Fibroblast of the aortic adventitia (primary cell): ENCODE measurements at places on chromosomes 13 and 19.

- DNase-seq = no peak
Measured at GRCh38 chr13:103007427-103007762, 58.8 kb downstream of the SLC10A2 start.

DNA sequence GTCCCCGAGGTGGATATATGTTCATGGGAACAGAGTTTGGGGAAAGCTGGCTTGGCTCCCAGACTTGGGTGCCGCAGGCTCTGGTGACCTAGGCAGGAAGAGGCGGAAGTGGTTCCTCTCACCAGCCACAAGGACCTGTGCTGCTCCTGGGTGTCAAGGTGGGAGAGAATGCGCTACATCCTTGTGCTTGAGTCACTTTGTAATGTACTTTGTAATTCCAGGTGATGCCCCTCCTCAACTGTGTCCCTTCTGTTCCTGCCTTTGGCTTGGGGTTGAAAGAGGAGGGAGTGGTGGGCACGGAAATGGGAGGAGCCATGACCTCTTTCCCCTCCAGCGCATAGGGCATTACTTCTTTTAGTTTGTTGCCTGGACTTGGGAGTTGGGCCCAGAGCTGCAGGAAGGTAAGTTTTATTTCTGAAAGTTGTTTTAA, 10.9 kb downstream of the GARRE1 start:
- no peak for DNase-seq

- DNase-seq = no peak
Measured at GRCh38 chr13:103101500-103101899, 35.3 kb upstream of the SLC10A2 start.

DNA sequence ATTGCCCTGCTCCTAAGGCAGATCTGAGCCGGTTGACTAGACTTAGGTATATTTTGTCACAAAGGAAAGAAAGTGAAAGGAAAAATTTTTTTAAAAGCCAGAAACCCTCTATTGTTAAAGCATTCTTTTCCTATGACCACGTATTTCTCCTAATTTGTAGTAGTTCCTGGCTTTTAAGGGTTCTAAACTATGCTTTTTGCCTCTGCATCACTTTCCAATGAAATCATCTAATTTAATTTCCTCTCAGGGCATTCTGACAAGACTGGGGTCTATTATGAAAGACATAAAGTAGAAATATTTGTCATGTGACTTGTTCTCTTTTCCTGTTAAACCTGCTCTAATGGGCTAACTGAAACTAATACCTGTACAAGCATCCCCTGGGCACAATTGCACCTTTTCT, 233.0 kb upstream of the PRR20A start:
- DNase-seq = no peak

- DNase-seq = peak; percentile 48
Measured at GRCh38 chr19:41456342-41456918, 13.5 kb downstream of the ERICH4 start.

DNA sequence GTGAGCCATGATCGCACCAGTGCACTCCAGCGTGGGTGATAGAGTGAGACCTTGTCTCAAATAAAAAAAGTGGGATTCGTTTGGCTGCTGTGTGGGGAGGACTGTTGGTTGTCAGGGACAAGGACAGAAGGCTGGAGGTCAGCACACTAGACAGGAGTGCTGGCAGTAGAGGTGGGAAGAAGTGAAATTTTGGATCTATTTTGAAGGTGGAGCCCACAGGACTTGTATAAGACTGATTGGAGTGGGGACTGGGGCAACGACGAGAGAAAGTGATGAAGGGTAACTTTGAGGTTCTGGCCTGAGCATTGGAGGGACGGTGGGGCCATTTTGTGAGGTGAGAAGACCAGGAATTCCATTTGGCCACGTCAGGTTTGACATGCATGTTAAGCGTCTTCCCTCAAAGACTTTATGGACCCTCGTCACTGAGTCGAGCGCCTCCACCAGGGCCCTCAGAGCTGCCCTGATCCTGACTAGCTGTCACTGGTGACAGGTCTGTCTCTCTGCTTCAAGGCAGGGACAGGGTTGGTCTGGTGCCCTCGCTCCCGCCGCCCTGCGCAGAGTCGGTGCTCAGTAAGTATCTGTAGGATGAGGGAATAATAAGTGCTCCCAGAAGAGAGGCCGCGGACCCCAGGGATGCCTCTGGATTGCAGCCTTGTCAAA, 673 bp downstream of the CTU1 start:
- DNase-seq = peak; percentile 20

- peak; percentile 72 for DNase-seq
Measured at GRCh38 chr13:41352935-41353840, 42.1 kb downstream of the NAA16 start.

DNA sequence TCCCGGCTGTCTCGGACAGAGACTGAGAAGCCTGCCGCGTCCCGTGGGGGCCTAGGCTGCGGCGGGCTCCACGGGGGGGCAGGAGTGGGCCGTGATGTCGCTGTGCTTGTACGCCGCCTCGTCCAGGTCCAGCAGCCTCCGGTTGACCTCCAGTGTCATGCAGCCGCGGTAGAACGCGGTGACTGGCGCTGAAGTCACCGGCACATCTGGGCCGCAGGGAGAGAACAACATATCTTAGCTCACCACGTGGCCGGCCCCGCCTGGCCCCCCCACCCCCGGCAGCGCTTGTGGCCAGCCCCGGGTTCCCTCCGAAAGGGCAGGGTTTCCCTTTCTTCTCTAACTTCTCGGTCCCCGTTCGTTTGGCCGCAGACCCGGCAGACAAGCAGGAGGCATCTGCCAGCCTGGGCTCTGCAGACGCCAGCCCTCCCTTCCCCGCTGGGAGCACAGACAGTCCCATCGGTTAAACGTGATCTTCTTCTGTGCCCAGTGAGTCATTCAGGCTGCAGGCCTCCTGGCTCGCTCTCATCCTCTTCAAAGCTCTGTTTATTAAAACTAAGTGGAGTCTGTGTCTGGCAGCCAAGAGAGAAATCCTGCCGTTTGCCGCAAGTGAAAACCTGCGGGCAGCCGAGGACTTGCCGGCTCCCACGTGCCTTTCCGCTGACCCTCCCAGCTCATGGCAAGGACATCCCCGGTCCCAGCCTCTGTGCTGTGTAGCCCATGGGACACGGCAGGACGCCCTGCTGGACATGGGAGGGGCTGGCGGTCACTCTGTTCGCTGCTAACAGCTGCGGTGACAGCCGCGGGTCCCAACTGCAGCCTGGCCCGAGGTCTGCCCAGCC, 42.8 kb downstream of the GAS6 start:
- DNase-seq = peak; percentile 97

- peak; percentile 76 for DNase-seq
Measured at GRCh38 chr13:51444922-51445321, 7.9 kb downstream of the INTS6 start.

- peak; percentile 3 for DNase-seq
Measured at GRCh38 chr13:109628251-109628699, 158.1 kb downstream of the IRS2 start.

DNA sequence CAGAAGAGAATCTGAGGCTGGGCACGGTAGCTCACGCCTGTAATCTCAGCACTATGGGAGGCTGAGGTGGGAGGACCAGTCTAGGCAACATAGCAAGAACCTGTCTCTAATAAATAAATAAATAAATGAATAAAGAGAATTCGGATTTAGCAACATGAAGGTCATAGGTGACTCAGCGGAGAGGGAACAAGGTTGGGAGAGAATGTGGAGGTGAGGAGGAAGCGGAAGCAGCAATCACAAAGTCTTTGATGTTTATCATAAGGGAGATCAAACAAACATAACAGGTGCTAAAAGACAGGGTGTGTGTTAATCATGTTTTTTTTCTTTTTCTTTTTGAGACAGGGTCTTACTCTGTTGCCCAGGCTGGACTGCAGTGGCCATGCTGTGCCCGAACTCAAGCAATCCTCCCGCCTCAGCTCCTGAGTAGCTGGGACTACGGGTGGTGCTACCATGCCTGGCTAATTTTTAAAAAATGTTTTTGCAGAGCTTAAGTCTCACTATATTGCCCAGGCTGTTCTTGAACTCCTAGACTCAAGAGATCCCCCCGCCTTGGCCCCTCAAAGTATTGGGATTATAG, 16.3 kb downstream of the PBX4 start:
- no peak for DNase-seq

- DNase-seq = no peak
Measured at GRCh38 chr13:100129605-100130004, 40.7 kb downstream of the PCCA start.

DNA sequence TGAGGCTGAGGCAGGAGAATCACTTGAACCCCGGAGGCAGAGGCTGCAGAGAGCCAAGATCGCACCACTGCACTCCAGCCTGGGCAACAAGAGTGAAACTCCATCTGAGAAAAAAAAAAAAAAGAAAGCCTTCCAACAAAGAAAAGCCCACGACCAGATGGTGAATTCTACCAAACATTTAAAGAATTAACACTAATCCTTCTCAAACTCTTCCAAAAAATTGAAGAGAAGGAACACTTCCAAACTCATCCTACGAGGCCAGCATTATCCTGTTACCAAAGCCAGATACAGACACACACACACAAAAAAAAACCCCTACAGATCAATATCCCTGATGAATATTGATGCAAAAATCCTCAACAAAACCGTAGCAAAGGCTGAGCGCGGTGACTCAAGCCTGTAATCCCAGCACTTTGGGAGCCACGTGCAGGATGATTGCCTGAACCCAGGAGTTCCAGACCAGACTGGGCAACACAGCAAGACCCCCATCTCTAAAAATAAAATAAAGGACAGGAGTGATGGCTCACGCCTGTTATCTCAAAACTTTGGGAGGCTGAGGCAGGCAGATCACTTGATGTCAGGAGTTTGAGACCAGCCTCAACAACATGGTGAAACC, 6.2 kb upstream of the EVI5L start:
- no peak for DNase-seq

GRCh38 chr19:46367426-46367825, 20.5 kb downstream of the PPP5C start:
- DNase-seq = no peak

GRCh38 chr19:50427997-50428425, 4.7 kb upstream of the MYBPC2 start:
- DNase-seq = peak; percentile 73

- no peak for DNase-seq
Measured at GRCh38 chr13:55199134-55199533, 1941.6 kb upstream of the PRR20A start.

- peak; percentile 19 for DNase-seq
Measured at GRCh38 chr13:20165417-20166257, 4.8 kb upstream of the GJA3 start.

GRCh38 chr19:31575846-31576335, 226.7 kb upstream of the TSHZ3 start:
- DNase-seq = no peak

GRCh38 chr19:19997656-19998268, 41.5 kb downstream of the ZNF682 start:
- no peak for DNase-seq

GRCh38 chr19:16594681-16595091, 22.5 kb upstream of the SLC35E1 start:
- DNase-seq = no peak

DNA sequence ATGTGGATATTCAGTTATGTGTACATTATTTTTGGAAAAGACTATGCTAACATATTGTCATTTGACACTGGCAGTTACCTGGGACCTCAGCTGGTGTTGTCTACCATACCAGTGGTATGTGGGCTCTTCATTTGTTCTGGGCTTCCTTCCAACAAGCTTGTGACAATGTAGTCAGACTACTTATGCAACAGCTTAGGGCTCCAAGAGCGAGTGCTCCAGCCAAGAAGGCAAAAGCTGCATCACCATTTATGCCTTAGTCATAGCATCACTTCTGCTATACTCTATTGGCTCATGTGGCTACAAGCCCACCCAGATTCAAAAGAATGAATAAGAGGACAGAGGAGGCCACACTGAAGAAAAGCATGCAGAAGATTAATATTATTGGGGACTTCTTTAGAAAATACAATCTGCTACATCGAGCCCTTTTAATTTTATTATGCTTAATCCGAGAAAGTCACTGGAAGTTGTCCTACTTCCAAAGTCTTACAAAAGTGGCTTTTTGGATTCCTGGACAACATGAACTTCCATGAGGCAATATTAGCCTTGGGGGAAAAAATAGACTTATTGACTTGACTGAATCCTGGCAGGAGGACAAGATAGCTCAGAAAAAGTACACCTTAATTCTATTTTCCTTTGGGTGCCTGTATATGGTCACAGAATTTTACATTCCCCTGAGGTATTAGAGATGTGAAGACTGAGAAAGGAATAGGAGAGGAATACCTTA, 529.4 kb upstream of the HTR2A start:
- DNase-seq = peak; percentile 88
